ENCODE measurements at places on chromosomes 3 and 15. TPM values are rescaled to one million over a fixed set of nuclear protein-coding genes. Genes with fewer than 3 reads are reported as not detected.

Gene SST
- total RNA-seq: not detected

Gene GADL1
- not detected for total RNA-seq

Gene TMOD2
- total RNA-seq: 1.7 TPM

Gene MKRN3
- total RNA-seq: 2.8 TPM

Gene CD276
- total RNA-seq: 86.1 TPM

Gene SLC30A4
- total RNA-seq: 2.0 TPM

Gene MAN2A2
- total RNA-seq: 25.5 TPM

Gene GOLGA6D
- 0.03 TPM for total RNA-seq

Gene CACNA2D3
- 0.07 TPM for total RNA-seq

Gene STRIT1
- not detected for total RNA-seq

Gene CPEB1
- total RNA-seq: 2.9 TPM

Gene SHC4
- 0.95 TPM for total RNA-seq

Gene FANCD2OS
- not detected for total RNA-seq
